ENCODE measurements at places on chromosomes 5 and 9.

DNA sequence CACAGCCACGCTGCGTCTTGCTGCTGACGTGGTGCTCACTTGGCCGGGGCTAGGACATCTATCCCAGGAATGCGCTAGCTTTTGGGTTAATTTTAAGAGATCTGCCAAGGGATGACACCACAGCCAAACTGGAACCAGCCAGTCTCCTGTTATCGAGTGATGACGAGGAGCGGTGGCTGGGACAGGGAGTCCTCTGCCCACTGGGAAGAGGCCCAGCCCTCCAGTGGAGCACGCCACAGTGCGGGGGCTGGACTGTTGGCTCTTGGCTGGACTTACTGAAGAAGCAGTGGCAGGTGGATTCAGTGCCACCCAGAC, 55.1 kb upstream of the PHYKPL start:
- no peak for DNase-seq

DNA sequence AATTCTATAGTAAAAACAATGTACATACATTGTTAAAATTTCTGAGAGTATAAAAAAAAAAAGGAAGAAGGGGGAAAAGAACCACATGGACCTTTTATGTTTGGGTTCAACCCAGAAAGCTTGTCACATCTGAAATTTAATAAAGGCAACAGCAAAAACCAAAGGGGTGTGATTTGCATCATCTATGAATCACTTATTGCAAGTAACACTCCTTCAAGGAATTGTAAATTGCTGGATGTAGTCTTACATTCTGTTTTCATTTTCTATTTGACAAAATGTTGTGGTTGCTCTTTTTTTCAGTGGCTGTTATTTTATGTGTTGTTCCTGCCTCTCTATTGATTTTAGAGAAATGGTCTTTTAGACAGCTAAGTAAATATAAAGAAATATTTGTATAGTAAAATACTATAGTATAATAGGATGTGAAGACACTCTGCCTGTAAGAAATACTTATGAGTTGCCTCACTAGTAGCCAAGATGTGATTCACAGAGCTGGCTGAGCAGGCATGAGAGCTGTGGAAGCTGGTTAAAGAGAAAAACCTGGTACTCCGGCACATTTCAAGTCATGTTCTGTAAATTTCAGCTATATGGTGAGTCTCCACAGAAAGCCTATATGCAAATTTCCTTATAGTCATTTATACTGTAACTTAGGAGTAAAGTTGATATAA, 131.1 kb upstream of the CNTLN start:
- no peak for DNase-seq

DNA sequence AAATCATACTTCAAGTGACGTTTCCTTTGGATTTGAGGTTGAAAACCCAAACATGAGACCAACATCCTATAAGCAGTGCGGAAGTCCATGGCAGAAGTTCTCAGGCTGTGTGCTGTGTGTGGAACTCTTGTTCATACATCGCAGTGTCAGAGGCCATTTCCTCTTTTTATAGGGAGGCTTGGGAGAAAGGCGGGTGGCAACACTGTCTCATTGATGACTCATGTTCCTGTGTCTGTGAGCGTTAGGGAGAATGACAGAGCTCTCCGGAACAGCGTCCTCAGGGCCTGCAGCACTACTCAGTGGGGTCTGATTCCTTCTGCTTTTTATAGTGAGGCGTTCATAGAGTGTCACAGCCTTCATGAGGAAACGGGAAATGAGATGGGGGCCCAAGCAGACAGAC, 98.8 kb upstream of the BASP1 start:
- DNase-seq: peak; percentile 99

GRCh38 chr5:5483880-5484598, 61.6 kb downstream of the ICE1 start:
- no peak for DNase-seq

GRCh38 chr5:67221487-67222242, 25.1 kb upstream of the CD180 start:
- peak; percentile 81 for DNase-seq

DNA sequence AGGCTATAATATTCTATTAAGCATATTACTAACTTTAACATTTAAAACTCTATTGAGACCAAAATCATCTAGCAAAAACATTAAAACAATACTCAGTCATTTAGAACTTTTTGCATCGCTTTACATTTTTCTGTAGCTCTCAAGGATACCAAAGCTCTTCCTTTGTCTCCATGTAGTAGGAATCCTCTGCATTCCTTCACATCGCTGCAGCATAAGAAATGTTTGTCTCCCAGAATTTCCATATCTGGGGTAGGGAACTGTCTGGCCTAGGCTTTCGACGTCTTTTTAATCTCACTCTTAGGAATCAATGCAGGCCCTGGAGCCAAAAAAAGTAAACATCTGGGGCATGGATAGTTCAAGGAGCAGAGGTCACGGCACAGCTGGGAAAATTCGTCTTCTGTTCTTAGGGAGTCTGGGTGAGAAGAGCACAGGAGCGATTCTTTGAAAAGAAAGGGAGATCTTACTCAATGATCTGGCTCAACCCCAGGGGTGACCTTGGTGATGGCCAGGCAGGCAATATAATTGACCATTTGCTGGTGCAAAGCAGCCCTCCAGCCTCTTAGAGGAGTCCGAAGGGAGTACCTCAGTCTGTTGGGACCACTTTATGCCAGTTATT, 23.2 kb upstream of the RAI14 start:
- DNase-seq: no peak

DNA sequence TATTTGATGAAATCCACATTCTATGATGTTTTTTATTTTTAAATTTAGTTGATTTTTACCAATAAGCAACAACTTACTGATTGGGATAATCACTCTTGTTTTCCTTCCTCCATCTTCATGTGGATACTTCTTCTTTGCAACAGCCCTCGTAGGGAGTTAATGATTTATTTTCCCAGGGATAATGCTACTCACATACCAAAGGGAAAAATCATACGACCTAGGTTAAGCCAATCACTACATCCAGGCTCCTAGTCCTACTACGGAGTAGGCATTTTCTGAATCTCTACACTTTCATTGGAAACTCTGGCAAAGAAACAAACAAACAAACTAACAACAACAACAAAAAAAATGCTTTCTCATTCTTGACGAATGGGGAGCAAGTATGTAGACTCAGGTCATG, 663.4 kb downstream of the PTPRD start:
- DNase-seq: no peak

Measured in inflammatory macrophage treated with lipopolysaccharide for 4 hours (primary cell).